Stimulated activated CD4-positive, alpha-beta T cell treated with anti-CD3 and anti-CD28 coated beads, Interleukin-4, amount 100 ng/mL, for 4 hours (primary cell): ENCODE measurements at places on chromosomes 4 and X.

DNA sequence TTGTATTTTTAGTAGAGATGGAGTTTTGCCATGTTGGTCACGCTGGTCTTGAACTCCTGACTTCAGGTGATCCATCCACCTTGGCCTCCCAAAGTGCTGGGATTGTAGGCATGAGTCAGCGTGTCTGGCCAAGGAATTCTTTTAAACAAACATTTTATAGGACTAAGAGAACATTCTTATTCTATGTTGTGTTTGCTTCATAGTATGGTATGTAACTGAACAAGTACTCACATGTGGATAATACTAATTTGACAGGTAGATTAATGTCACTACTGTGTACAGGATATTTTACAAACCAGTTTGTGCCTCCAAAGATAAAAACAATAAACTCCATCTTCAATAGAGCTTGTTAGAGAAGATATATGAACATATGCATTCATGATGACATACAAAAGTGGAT lies 1353.4 kb downstream of the PCDH7 start:
- DNase-seq, result no peak

DNA sequence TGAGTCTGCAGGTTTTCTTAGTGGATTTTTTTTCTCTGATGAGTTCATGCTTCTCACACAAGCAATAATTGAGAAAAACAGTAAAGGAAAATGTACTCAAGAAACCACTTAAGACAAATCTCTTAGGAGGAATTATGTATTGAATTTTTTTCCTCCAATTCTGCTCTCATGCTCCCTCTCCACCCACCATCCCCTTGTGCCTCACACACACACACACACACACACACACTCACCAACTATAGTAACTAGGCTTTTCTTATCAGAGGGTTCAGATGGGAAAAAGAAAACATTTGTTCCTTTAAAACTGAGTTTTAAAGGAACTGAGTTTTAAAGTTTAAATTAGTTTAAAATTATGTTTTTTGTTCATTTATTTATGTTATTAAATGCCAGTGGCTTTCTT lies 47.0 kb upstream of the ANXA10 start:
- no peak for DNase-seq

DNA sequence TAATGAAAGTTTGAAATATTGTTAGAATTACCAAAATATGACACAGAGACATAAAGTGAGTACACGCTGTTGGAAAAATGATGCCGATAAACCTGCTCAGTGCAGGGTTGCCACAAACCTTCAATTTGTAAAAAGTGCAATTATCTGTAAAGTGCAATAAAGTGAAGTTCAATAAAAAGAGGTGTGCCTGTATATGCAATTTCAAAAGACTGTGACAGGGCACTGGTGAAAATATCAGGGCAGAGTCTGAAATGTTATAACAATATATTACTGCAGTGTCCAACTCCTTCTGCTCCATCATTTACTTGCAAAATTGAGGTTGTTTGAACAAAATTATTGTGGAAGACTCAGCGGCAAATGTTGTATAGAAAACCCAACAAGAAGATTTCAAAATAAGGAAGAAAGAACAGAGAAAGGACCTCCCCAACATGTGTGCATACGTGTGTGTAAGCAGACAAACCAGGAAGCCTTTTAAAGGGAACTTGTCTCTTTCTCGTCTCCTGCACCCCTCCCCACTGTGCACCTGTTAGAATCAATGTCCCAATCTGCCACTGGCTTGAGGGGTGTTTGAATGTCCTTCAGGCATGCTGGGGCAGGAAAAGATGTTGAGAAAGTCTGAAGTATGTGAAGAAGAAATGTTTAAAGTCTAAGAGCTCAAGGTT lies 96.2 kb downstream of the MAOB start:
- DNase-seq, result no peak

DNA sequence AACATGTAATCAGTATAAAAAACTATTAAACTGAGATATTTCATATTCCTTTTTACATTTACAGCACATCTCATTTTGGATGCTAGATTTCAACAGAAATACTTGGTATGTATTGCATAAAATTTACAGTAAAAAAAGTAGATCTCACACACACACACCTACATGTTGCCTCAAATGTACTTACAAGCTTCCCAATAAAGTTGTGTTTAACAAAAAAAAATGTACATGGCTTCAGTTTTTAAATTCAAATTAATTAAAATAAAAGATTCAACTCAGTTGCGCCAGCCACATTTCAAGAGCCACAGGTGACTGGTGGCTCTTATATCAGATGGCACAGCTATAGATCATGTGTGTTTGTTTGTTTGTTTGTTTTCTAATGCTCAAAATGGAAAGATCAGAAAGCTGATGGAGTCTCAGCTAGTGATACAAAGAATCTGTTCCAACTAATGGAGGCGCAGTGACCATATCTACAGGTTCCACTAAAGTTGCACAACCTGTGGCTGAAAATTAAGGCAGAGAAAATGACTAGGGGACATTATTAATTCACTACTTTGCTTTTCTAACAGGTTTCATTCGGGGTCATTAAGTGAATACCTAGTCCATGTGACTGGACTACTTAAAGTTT lies 45.0 kb downstream of the RBM47 start:
- no peak for DNase-seq

- no peak for DNase-seq
Measured at GRCh38 chr4:104217526-104217925, 277.2 kb downstream of the CXXC4 start.

GRCh38 chr4:85177092-85177491 lies 210.6 kb upstream of the WDFY3 start:
- DNase-seq, result no peak
